Iris pigment epithelial cell (primary cell): ENCODE measurements at places on chromosomes 6 and 20.

DNA sequence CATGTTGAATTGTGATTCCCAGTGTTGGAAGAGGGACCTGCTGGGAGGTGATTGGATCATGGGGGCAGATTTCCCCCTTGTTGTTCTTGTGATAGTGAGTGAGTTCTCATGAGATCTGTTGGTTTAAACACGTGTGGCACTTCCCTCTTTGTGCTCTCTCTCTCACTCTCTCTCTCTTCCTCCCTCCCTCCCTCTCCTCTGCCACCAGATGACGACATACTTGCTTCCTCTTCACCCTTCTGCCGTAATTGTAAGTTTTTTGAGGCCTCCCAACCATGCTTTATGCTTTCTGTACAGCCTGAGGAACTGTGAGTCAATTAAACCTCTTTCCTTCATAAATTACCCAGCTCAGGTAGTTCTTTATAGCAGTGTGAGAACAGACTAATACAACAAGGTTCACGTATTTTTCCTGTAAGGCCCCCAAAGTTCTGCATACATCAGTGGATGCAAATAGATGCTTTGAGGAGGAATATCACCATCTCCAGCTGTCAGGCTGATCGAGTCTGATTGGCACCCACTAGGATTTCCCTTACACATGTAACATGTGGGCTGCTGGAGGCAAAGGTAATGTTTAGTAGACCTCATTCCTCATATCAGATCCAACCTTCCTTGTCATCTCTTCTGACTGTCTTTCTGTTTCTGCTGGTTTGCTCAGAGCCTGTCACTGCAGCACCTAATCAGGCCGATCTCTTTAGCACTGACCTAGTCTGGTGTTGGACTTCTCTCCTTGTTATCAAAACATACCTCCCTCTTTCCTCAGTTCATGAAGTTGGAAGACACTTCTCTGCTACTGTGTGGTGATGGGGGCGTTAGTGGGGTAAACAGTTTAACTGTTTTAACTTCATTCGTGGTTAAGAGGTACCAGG, 54.3 kb upstream of the BACH2 start:
- DNase-seq = peak; percentile 31

DNA sequence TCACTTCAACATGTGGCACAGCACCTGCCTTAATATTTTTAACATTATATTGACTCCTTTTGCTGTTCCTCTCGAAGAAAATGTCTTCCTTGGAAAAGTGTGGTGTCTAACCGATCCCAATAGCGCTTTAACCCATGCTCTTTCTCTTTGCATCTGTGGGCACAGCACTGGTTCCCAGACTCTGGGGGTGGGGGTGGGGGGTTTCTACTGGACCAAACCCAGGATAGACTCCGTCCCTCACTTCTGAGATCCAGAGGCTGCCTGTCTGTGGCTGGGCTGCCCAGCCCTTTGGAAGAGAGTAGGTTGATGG, 3.9 kb upstream of the ZNF292 start:
- DNase-seq = no peak

DNA sequence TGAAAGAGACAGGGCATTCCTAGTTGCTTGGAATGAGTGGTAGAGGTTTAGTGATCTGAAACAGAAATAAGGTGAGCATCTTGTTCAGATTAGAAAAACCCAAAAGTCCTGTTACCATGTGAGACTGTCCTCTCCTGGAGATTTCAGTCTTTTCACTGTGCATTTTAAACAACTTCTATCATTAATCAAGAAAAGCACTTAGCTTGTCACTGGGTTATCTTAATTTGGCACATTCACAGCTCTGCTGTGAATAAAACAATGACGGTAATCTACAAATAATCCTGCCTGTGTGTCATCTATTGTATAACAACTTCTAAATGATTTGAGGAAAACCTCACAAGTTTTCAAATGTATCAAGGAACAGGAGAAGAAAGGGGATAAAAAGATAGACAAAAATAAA, 9.5 kb upstream of the SMIM8 start:
- DNase-seq = no peak

- no peak for DNase-seq
These were observed 43.9 kb upstream of the EEF1A1 start for GRCh38 chr6:73564578-73565345.

DNA sequence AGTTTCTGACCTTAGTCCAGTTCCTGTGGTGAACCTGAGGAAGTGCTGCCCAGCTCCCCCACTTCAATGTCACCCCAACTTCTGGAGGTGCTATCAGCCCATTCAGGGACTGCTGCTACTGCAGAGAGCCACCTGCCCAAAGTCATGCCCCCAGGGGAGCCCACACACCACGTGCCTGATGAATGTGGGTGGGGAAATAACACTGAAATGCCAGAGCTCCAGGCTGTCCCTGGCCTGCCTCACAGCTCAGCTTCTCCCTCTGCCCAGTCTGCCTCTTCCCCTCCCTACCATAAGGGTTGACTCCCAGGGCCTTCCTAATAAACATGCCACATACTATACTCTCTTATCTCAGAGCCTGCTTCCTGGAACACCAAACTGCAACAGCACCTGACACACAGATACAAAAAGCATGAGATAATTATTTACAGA, 276.4 kb upstream of the MOCS1 start:
- no peak for DNase-seq

DNA sequence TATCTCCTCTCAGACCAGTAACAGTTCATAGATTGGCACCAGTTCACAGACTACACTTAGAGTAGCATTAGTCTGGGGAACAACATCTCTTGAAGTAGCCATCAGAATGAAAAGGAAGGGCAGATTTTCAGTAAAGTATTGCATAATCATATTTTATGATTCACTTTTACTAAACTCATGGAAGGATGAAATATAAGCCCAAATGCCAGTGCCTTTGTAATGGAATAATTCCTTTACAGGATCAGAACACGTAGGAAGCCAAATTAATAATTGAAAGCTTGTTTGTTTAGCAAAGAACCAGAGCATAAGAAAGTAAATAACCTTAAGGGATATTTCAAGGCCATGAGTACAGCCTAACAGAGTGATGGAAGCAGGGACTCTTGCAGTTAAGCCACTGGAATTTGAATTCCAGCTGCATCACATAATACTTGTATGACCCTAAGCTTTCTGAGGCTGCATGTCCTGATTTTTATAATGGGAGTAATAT, 11.4 kb upstream of the LOC128125822 start:
- DNase-seq = peak; percentile 73
